ENCODE measurements at places on chromosomes 7 and 10. TPM values are rescaled to one million over a fixed set of nuclear protein-coding genes. Genes with fewer than 3 reads are reported as not detected.

SNX13 gene
- total RNA-seq = 52.0 TPM

DNA sequence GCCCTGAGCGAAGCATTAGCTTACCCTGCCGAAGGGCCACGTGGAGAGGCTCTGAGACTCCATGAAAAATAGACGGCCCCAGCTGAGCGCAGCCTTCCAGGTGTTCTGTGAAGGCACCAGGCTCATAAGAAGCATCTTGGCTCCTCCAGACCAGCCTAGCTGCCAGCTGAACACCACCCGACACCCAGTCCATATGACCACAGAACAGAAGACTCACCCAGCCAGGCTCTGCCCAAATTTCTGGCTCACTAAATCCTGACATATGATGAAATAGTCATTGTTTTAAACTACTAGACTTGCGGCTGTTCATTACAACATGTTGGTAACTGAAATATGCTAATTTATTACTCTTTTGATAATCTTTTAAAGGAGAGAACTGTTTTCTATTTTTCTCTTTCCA, 99.5 kb upstream of the ABI1 start:
- no peak for DNase-seq

GCK gene
- 1.9 TPM for total RNA-seq

DKK1 gene
- 2.4 TPM for total RNA-seq

- peak; percentile 97 for DNase-seq
Observed at GRCh38 chr7:95596198-95597063, at the start of gene PDK4. PDK4 (minus strand) TSS chr7:95596516; CDS start chr7:95596293, 223 bp downstream.

EPO gene
- total RNA-seq = not detected

C10orf143 gene
- total RNA-seq = 1.9 TPM

GRCh38 chr7:115548756-115549155, 481.8 kb downstream of the TFEC start:
- no peak for DNase-seq

- no peak for DNase-seq
Observed at GRCh38 chr10:44047361-44047760, 337.5 kb downstream of the CXCL12 start.

DNA sequence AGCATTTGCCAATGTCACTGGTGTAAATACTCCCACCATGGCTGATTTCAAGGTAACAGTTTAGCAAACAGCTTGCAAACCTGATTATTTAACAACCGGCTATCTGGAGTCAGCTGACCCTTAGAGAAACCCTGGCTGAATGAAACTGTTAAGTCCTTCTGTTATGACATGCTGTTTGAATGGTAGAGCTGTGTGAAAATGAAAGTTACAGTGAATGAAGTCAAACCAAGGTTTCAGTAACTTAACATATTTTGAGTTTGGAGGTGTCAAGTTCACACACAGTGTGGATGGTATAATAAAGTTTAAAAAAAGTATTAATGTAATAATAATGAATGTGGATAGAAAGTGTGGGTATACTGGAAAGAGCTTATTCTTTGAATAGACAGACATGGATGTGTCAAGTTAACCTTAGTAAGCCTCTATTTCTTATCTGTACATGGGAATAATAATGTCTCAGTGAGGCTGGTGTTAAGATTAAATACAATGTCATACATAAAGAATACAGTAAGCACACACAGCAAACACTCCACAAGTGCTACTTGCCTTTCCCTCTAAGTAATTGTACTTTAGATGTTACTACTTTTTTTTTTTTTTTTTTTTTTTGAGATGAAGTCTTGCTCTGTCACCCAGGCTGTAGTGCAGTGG, 150.4 kb downstream of the TAX1BP1 start:
- no peak for DNase-seq

OPN1SW gene
- total RNA-seq = not detected

- DNase-seq = no peak
Observed at GRCh38 chr10:58996063-58996462, 180.4 kb upstream of the PHYHIPL start.

DNA sequence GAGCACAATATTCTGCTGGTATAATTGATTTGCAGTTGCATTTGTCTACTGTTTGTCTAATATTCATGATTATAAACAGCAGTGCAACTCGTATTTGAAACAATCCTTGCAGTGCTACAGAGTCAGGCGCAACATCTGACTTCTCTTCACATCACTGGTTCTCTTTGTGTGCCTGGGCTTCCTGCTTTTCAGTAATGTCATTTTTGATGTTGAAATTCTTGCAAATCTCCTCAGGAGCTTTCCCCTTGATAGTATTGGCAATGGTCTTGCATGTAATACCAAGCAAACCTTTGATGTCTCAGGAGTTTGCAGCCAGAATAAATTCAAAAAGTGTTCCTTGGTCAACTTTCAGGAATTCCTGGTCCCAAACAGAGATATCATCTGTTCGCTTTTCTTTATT, 20.2 kb downstream of the HPS6 start:
- DNase-seq = no peak

PDE1C gene
- 7.1 TPM for total RNA-seq

GRCh38 chr10:69464801-69465401, 13.6 kb downstream of the TSPAN15 start:
- DNase-seq = peak; percentile 71

DNA sequence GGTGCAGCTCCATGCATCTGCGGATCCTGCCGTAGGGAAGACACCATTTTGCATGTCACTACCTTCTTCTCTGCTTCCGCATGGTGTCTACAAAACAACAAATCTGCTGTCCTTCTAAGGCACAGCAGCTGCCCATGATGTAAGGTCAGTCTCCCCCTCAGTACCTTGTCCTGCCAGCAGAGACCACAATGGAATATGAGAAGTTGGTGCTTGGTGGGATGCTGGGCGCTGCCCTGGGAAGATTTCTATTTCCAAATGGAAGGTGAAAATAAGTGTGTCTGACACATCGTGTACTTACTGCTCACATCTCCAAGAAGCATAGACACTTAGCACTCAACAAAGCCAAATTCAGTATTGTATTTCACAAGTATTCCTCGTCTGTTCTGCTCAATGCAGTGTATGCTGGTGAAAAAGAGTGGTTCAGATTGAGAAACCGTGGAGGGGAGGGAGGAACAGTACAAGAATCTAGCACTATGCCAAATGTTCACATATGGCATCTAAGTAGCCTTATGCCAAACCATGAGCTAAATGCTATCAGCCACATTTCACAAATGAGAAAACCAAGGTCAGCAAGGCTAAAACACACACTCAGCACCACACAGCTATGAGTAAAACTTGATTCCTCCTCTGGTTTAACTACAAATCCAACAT, 95.0 kb downstream of the GRB10 start:
- DNase-seq = no peak

DNA sequence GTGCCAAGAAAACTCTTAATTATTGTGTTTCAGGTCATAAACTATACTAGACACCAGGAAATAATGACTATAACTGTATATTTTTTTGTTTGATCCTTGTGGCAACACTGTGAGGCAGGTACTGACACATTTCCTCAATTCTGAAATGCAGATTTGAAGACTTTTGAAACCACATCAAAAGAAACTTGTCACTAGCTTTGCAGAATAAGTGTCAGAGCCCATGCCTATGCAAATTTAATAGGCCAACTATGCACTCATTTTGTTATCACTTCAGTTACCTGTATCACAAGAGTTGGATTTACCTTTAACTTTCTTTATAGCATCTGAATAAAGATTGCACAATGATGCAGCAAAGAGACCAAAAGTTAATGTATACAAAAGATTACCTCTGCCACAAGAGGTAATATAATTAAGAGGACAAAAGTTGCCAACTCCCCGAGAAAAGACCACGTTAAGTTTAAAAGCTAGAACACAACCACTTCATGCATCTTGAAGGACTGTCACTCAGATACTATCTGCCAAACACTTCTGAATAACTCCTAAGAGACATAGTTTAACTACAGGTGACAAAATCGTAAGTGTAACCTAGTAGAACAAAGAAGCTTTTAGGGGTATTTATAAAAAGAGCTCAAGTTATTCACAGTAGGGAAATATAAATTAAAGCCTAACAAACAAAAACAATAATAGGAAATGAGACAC, 80.5 kb downstream of the ELAPOR2 start:
- DNase-seq = no peak

ANAPC16 gene
- total RNA-seq = 70.7 TPM

PIP gene
- not detected for total RNA-seq

NEBL gene
- total RNA-seq = 2.8 TPM

DNA sequence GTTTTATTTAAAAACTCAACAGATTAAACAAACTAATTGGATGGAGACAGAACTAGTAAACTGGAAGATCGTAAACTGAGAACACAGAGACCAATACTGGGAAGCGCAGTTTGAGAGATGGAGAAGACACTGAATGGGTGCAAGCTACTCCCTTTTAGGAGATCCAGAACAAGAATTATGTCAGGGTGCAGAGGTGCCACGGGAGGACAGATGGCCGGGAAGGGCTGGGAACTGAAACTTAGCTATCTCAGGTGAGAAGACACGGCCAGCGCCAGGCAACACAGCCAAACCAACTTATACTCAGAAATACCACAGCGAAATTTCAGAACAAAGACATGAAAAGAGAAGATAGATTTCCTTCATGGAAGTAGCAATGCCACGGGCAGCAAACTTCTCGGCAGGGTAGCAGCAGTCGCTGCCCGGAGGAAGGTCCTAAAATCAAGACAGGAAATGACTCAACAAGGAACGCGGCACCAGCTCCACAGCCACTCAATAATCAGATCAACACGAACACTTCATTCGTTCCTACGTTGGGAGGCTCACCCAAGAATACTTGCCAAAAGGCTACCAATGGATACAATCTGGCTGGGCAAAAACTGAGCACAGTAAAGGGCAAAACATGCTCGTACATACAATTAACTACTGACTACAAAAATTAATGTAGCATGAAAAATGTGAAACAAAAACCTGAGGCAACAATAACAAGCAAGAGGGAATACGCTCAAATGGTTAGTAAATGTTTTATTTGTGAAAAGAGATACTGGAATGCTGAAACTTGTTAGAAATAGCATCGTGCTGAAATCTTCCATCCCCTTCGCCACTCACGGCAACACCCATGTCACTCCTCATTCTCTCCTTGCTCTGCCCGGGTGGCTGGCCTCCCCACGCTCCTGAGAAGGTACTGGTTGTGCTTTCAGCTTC, 2.2 kb upstream of the LRRC27 start:
- DNase-seq = no peak

- no peak for DNase-seq
Observed at GRCh38 chr10:31343551-31343950, 24.5 kb downstream of the ZEB1 start.

AGBL3 gene
- 2.5 TPM for total RNA-seq

- peak; percentile 61 for DNase-seq
Observed at GRCh38 chr7:157622408-157623205, 285.8 kb downstream of the DNAJB6 start.

DNA sequence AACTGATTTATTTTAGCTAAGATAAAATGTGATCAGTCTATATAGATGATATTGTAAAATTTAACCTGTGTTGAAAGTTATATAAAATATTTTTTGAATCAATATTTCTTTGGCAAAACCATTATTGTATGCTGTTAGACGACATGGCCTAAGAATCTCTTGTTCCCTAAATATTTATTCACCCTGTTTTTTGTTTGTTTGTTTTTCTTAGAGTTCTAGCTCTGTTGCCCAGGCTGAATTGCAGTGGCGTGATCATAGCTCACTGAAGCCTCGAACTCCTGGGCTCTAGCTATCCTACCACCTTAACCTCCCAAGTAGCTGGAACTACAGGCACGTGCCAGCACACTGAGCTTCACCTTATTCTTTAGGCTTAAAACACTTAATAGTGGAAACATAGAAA, 410.7 kb downstream of the ARL4A start:
- DNase-seq = no peak

DNA sequence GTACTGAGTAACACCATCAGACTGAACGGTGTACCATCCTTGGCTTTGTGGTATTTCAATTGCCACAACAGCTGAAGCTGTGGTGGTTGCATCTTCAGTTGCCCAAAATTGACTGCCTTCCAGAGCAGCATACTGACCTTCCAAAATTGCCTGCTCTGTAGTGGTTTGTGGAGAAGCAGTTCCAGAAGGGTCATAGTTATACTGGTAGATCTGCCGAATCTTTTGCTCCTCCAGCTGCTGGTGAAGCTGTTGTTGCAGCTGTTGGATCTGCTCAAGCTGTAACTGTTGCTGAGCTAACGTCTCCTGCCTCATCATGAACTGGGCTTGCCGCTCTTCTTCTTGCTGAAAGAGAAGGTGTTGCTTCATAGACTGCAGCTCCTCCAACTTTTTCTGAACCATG, 212.2 kb downstream of the PCLO start:
- no peak for DNase-seq

- no peak for DNase-seq
Observed at GRCh38 chr7:129884495-129884894, 68.3 kb downstream of the UBE2H start.

DNA sequence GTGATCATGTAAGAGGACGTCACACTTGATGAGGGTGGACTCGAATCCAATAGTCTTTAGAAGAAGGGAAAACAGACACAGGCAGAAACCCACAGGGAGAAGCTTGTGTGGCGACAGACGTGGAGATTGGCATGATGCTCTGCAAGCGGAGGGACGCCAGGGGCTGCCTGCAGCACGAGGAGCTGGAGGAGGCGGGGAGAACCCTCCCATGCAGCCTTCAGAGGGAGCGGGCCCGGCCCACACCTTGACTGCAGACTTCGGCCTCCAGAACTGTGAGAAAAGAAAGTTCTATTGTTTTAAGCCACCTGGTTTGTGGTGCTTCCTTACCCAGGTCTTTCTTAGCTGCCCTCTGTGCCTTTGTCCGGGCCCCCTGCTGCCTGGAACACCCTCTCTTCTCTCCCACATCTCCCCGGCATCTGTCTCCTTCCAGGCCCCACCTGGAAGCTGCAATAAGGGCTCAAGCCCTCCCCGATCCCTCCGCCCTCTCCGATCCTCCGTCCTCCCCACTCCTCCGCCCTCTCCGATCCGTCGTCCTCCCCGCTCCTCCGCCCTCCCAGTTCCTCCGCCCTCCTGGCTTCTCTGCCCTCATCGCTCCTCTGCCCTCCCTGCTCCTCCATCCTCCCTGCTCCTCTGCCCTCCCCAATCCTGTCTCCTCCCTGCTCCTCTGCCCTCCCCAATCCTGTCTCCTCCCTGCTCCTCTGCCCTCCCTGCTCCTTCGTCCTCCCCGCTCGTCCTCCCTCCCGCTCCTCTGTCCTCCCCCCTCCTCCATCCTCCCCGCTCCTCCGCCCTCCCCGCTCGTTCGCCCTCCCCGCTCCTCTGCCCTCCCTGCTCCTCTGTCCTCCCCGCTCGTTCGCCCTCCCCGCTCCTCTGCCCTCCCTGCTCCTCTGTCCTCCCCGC, 17.4 kb upstream of the PRKAG2 start:
- no peak for DNase-seq

TAS2R41 gene
- total RNA-seq = 1.0 TPM

CALN1 gene
- total RNA-seq = 0.33 TPM

CFAP70 gene
- 2.4 TPM for total RNA-seq

DNA sequence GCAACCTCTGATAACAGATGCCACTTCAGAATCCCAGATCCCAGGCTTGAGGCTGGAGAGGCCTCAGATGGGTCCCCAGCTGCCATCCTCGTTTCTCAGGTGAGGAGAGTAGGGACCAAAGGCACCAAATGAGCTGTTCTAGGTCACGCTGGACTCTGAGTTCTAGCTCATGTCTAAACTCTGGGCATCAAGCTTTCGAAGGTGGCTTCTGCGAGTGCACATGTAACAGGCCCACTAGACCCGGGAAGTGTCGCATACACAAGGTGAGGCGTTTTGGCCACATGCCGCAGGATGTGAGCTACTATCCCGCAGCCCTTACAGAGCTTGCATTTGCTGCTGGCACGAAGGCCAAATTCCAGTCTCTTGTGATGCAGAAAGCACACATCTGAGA, 355.1 kb upstream of the SHH start:
- DNase-seq = no peak

All from aorta (tissue), 5 donors.